ENCODE measurements at places on chromosomes 3 and 15.

- no peak for DNase-seq
Measured at GRCh38 chr3:31399271-31399670, 133.5 kb upstream of the STT3B start.

DNA sequence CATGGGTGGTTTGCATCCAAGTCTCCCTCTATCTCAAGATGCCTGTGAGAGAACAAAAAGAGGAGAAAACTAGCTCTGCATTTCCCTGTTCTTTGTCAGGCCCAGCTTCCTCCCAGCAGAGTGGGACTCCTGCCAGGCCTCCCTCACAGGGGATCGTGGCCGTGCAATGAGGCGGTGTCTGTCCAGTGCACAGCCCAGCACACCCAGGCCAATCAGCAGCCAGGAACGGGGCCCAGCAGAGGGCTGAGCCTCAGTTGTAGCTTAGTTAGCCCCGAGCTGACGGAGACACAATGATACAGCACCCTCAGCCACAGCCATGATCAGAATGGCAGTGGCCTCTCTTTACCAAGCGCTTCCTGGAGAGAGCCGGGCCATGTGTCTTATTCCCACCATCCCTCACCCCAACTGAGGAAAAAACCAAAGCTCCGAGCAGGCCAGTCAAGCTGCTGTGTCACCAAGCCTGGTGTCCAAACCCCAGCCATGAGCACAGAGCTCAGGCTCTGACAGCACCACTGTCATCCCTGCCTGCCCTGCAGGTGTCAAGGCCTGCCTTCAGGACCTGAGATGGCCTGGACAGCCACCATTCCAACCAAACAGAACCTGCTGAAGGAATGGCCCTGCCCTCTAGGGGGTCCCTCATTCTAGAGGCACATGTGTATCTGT, 71.1 kb downstream of the DNAJB8 start:
- no peak for DNase-seq

- DNase-seq, result no peak
Measured at GRCh38 chr3:9295007-9295406, 45.6 kb upstream of the SRGAP3 start.

GRCh38 chr3:11373235-11373634, 101.0 kb downstream of the ATG7 start:
- no peak for DNase-seq

- no peak for DNase-seq
Measured at GRCh38 chr3:141384575-141384974, 16.3 kb downstream of the ZBTB38 start.

- DNase-seq, result peak; percentile 33
Measured at GRCh38 chr3:141076797-141077571, 25.8 kb downstream of the SPSB4 start.

DNA sequence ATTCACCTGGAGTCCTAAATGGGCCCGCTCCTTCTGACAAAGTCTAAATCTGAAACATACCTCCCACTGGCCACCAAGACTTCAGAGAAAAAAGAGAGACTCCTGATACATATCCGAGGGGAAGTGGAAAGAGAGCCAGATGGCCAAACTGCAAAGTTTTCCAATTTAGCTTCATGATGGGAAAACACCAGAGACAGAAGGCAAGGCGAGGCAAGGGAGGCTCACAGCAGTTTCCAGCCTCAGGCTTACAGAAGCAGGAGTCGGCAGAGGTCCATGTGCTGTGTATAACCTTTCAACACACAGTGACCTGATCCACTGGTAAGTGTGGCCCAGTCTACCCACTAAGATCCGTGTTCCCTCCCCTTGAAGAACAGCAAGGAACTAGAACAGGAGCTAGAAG, 29.9 kb upstream of the PDE8A start:
- no peak for DNase-seq

DNA sequence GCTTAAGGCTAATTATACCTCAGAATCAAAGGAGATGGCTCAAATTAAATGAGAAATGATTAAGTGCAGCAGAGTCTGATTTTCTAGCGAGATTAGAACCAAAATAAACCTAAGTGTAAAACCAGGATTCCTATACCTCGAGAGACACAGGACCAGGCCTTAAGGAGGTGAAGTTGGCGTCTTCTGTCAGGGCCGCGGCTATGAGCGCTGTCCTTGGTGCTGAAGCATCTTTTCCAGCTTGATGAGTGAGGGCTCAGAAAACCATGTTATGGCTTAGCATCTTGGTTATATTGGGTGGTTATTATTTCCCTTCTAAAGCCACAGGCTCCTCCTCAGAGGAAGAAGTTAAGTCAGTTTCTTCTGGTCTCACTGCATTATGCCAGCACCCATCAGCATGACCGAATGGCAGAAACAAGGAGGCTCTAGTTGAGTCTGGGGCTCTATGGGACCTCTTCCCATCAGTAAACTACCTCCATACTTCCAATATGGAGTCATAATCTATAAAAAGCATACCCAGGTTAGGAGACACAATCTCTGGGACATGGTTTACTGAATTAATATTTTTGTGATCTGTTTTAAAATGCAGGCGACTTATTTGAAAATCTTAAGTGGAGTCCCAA, 120.1 kb upstream of the NMNAT3 start:
- peak; percentile 13 for DNase-seq

- DNase-seq, result peak; percentile 86
Measured at GRCh38 chr3:172511783-172512762, 11.2 kb downstream of the TNFSF10 start.

GRCh38 chr3:37739579-37740290, 121.9 kb upstream of the CTDSPL start:
- DNase-seq, result no peak

- no peak for DNase-seq
Measured at GRCh38 chr3:26293329-26293844, 329.2 kb upstream of the LRRC3B start.

GRCh38 chr3:8416965-8417364, 84.7 kb upstream of the LMCD1 start:
- DNase-seq, result peak; percentile 24

DNA sequence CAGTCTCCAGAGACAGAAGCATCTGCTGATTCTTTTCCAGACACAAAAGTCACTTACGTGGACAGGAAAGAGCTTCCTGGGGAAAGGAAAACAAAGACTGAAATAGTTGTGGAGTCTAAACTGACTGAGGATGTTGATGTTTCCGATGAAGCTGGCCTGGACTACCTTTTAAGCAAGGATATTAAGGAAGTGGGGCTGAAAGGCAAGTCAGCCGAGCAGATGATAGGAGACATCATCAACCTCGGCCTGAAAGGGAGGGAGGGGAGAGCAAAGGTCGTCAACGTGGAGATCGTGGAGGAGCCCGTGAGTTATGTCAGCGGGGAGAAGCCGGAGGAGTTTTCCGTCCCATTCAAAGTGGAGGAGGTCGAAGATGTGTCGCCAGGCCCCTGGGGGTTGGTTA, 25.4 kb downstream of the SYNM start:
- no peak for DNase-seq

- DNase-seq, result no peak
Measured at GRCh38 chr3:182435860-182436259, 357.4 kb upstream of the ATP11B start.

DNA sequence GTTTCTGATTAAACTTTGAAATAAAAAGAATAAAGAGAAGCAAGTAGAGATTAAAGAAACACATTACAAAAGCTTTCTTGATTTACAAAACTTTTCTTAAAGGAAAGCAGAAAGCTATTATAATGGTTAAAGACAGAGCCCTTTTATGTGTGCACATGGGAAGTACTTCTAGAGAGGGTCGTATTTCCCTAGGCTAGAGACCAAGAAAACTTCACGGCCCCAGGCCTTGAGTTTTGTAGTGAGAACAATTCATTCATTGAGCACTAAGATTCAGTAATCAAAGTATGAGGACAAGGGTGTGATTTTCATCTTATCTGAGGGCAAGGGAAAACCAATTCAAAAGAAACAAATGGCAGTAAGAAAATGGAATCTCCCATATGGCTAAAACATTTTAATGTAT, 854.1 kb downstream of the ROBO1 start:
- DNase-seq, result no peak

- DNase-seq, result no peak
Measured at GRCh38 chr3:16514755-16515353, 1.4 kb upstream of the RFTN1 start.

GRCh38 chr15:40287505-40287904, 4.6 kb upstream of the ANKRD63 start:
- no peak for DNase-seq

DNA sequence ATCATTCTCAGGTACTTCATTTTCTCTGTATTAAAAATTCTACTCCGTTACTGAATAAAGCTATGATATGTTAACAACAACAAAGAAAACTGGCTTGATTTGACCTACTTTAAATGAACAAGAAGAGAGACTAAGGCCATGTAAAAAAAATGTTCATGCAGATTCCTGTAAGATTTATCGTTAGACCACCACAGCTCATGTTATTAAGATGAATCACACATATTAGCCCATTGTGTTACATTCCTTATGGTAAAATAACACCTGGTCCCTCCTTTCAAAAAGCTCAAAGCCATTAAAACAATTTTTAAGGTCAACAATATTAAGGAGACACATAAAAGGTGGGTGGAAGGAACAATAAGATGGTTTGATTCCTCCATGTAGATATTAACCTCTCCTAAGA, 6.3 kb downstream of the THOC7 start:
- DNase-seq, result no peak
